ENCODE measurements at places on chromosomes 3 and 15.

DNA sequence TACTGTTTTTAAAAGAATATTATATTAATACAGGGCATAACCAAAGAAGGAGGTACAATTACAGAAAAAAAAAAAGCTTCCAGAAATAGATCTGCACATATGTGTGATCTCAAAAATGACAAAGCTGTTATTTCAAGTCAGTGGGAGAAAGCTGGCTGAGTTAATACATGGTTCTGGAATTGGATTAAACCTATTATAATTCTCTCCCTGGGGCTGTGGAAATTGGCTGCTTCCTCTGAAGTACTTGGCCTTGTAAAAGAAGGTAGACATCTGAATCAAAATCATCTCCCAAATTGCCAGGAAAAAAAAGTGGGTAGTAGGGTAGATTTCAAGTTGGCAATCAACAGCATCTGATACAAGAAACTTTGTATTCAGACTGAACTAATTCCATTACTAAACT is 723.9 kb upstream of the ALCAM start:
- no peak for DNase-seq

DNA sequence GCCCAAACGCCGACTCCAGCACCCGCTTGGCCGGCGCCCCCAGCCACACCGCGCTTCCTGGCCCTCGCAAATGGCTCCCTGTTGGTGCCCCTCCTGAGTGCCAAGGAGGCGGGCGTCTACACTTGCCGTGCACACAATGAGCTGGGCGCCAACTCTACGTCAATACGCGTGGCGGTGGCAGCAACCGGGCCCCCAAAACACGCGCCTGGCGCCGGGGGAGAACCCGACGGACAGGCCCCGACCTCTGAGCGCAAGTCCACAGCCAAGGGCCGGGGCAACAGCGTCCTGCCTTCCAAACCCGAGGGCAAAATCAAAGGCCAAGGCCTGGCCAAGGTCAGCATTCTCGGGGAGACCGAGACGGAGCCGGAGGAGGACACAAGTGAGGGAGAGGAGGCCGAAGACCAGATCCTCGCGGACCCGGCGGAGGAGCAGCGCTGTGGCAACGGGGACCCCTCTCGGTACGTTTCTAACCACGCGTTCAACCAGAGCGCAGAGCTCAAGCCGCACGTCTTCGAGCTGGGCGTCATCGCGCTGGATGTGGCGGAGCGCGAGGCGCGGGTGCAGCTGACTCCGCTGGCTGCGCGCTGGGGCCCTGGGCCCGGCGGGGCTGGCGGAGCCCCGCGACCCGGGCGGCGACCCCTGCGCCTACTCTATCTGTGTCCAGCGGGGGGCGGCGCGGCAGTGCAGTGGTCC is 3.5 kb downstream of the ISLR2 start:
- DNase-seq, result no peak

- no peak for DNase-seq
Measured at GRCh38 chr15:29686445-29687203, 135.6 kb downstream of the TJP1 start.

DNA sequence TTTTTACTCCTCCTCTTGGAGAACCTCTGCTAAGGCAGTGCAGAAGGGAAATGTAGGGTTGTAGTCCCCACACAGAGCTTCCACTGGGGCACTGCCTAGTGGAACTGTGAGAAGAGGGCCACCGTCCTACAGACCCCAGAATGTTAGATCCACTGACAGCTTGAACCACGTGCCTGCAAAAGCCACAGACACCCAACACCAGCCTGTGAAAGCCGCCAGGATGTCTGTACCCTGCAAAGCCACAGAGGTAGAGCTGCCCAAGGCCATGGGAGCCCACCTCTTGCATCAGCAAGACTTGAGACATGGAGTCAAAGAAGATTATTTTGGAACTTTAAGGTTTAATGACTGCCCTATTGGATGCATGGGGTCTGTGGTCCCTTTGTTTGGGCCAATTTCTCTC is 112.1 kb downstream of the RSL24D1 start:
- DNase-seq, result no peak

GRCh38 chr15:45113380-45113990 is 487 bp downstream of the DUOX2 start:
- no peak for DNase-seq

DNA sequence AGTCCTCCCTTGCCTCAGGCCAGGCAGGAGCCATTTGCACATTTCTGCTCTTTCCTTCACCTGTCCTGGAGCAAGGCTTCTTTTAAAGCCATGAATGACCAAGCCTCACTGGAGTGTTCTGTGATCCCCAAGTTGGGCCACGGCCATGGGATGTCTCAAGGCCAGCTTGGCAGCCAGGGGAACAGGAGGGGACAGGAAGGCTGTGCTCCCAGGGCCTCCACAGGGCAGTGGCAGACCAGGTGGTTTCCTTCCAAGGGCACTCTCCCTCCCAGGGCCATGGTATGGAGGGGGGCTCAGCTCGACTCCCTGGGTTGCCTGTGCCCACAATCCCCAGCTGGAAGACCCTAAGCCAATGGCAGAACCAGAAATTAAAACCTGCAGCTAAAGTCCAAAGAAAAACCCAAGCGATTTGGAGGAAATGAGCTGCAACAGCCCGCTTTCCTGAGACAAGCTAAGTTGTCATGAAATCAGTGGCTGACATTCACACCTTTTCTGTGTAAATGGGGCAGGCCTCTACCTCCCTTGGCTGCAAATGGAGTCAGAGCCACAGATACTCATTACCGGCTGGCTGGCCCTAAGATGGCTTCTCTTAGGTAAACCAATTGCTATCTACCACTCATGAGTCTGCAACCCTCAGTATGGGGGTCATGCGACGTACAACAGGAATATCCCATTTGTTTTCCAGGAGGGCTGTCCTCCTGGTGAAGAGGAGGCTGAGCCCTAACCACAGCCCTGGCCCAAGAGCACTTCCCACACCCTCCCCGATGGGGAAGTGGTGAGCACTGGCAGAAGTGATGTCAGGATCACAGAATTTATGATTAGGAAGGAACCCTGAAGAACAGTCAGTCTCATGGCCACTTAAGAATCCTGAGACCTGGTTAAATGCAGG is 83.3 kb downstream of the SNRK start:
- peak; percentile 34 for DNase-seq

DNA sequence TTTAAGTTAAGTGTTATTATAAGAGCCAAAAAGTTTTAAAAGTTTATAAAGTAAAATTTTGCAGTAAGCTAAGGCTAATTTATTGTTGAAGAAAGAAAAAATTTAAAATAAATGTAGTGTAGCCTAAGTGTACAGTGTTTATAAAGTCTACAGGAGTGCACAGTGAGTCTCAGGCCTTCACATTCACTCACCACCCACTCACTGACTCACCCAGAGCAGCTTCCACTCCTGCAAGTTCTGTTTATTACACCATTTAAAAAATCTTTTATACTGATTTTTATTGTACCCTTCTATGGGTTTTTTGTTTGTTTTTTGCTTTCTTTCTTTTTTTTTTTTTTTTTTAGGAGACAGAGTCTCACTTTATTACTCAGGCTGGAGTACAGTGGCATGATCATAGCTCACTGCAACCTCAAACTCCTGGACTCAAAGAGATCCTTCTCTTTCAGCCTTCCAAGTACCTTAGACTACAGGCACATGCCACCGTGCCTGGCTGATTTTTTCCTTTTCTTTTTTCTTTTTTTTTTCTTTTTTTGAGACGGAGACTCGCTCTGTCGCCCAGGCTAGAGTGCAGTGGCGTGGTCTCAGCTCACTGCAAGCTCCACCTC is 25.9 kb downstream of the CSTA start:
- DNase-seq, result no peak

DNA sequence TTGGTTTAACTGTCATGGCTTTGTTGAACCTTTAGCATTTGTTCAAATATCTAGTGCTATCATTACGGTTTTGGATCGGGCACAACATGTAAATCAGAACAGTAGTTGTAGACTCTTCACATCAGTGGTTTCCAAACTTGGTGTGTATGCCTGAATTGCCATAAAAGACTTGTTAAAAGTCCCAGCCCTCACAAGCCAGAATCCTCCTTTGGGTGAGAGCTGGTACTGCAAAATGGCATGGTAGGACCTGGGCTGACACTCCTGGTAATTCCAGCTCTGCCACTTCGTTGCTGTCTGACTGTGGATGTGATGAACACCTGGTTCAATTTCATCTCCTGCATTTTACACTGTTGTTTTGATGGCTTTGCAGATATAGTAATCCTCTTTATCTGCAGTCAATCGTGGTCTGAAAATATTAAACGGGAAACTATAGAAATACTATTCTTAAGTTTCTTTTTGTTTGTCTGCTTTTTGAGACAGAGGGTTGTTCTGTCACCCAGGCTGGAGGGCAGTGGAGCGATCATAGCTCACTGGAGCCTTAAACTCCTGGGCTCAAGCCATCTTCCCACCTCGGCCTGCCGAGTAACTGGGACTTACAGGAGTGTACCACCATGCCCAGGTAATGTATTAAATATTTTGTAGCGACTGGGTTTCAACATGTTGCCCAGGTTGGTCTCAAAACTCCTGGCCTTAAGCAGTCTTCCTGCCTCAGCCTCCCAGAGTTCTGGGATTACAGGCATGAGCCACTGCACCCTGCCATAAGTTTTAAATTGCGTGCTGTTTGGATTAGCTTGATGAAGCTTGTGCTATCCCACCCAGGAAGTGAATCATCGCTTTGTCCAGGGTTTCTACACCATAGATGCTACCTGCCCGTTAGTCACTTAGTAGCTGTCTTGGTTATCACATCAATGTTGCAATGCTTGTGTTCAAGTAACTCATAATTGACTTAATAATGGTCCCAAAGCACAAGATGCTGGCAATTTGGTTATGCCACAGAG is 61.6 kb downstream of the RAB7A start:
- peak; percentile 69 for DNase-seq

DNA sequence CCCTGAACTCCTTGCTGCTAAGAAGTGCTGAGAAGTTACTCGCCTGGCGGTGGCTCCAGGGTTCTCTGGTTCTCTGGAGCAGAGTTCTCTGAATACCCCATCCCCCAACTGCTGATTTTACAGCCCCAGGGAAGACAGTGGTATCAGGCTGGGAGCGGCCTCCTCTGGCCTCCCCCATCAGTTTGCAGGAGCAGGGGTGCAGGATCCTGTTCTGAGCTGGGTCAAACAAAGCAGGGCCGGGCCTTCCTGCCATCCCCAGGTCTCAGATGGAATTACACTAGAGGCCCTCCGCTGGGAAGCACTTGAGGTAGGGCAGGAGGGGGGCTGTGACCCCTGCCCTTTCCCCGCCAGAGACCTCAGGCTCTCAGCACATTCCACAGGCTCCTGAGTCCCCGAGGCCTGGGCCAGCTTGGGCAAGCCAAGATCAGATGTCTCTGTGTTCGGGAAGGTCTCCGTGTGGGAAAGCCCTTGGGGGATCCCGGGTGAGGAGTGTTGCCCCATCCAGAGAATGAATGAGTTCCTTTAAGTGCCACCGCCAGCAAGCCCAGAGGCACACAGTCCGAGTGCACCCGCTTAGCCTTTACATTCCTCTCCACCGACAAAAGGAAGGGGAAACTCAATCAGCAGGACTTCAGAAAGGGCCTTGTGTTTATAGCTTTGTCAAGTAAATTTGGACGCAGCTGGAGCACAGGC is 149.9 kb downstream of the LRRK1 start:
- DNase-seq, result no peak

- no peak for DNase-seq
Measured at GRCh38 chr3:152330559-152330958, 61.8 kb downstream of the MBNL1 start.

DNA sequence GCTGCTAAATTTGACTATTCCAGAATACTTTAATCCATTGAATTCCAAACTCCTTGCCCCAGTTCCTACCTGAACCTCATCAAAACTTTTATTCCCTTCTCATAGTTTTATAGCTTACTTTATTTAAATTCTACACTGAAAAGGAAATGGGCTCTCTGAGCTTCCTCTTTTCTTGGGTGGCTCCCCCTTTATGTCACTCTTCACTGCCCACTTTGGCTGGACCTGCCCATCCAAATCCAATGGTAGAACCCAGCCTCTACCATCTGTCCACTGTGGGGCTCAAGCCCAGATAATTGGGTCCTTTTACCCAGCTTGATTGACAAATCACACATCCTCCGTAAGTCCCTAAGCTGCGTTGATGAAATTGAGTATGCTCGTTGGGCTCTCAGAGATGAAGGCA is 216.5 kb downstream of the BBX start:
- no peak for DNase-seq

GRCh38 chr3:119305286-119305685 is 11.1 kb downstream of the ARHGAP31 start:
- no peak for DNase-seq

GRCh38 chr15:72082176-72082575 is 35.8 kb downstream of the MYO9A start:
- no peak for DNase-seq

GRCh38 chr3:24416224-24416623 is 78.4 kb downstream of the THRB start:
- no peak for DNase-seq

DNA sequence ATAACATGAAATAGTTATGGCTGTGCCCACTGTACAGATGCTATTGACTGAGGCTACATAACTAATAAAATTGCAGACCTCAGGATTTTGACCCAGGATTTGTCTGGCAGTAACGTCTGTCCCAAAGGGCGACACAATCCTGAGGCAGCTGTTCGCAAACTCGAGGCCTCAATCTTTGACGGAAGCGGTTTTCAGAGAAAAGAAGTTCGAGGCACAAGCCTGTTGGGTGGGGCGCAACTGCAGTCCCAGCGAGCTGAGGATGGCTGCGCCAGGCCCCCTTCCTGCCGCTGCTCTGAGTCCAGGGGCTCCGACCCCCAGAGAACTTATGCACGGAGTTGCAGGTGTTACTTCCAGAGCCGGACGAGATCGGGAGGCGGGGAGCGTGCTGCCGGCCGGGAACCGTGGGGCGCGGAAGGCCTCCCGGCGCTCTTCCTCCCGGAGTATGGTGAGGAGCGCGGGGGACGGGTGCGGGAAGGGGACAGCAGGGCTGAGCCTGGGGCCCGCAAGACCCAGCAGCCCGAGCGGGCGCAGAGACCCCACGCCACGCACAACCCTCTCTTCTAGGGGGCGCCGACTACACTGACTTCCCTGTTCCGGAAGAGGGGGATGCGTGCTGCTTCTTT is at the start of gene PARP15:
Gene PARP15, plus strand, starts transcription at position 242 of the 623 bp plus-strand sequence. Its CDS starts 18 bp downstream, at position 260.
- peak; percentile 75 for DNase-seq

DNA sequence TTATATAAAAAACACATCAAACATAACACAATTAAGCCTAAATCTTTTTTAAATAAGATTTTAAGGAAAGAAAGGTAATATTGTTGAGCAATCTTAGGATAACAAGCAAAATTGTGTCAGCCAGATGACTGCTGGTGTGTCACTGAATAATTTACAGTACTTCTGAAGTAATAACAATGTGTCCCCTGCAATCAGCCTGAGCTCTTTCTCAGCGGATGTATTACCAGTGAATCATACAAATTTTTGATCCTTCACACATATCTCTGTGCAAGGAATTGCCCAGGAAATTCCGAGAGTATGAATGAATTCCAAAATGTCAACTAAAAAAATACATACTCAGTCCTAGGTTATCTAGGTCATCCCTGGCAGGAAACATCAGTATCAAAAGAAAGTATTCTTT is 76.6 kb upstream of the PTX3 start:
- no peak for DNase-seq

Data from activated CD8-positive, alpha-beta memory T cell treated with anti-CD3 and anti-CD28 coated beads, Interleukin-2, amount 10 ng/mL, durations not matched to agents 7 days and 5 days (primary cell).